ENCODE measurements at places on chromosomes 1 and 21.

- DNase-seq, result no peak
- no peak overlapping the region for H3K27ac ChIP-seq
- H3K4me1 ChIP-seq, result no peaks in the 10 kb centered on the region
- H3K27me3 ChIP-seq, result no peaks in the 10 kb centered on the region
Observed at GRCh38 chr1:119906927-119907652, 10.8 kb upstream of the ADAM30 start.

- no peaks in the 10 kb centered on the region for H3K27me3 ChIP-seq
- H3K36me3 ChIP-seq, result no peaks in the 10 kb centered on the region
- H3K27ac ChIP-seq, result no peak overlapping the region
- no peak for DNase-seq
- H3K4me1 ChIP-seq, result no peaks in the 10 kb centered on the region
Observed at GRCh38 chr1:6019166-6019845, 26.4 kb upstream of the KCNAB2 start.

- no peak for DNase-seq
- no peak overlapping the region for H3K4me3 ChIP-seq
- H3K27ac ChIP-seq, result no peak overlapping the region
- H3K36me3 ChIP-seq, result no peaks in the 10 kb centered on the region
Observed at GRCh38 chr21:38297194-38297631, 40.4 kb downstream of the KCNJ15 start.

- no peak for DNase-seq
- peaks cover 8% of the 10 kb centered on the region for H3K4me1 ChIP-seq
- no peaks in the 10 kb centered on the region for H3K36me3 ChIP-seq
- H3K27me3 ChIP-seq, result no peaks in the 10 kb centered on the region
Observed at GRCh38 chr1:54267815-54268761, 68.1 kb downstream of the MRPL37 start.

DNA sequence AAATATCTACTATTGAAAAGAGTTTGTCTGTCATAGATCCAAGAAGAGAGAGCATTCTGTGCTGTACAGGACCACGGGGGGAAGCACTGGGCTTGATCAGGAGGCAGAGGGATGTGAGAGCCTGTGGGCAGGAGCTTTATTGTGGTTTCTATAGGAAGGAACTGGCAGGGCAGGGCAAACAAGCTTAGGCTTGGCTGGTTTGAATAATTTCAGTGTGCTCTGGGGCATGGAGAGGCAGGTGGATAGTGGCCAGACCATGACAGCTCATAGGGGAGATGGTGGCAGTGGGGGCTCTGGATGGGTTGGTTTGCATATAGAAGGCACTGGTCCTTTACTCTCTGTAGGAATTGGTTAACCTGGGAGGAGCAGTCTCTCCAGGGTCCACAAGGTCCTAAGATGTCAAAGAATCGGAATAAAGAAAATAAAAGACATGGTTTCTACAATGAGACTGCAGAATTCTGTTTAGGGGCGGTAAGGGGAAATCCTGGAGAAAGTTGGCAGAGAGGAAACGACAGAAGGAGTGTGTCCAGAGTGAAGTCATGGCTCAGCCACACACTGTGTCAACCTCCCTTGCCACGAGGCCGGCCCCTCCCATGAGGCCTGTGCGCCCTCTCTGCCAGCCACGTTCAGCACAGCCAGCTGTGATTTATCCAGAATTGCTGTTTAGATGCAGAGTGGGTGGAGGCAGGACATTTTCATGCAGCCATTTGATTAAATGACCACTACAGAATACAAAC lies 81.7 kb upstream of the PGBD5 start:
- H3K27me3 ChIP-seq, result no peaks in the 10 kb centered on the region
- no peak overlapping the region for H3K4me3 ChIP-seq
- no peak for DNase-seq
- H3K36me3 ChIP-seq, result no peaks in the 10 kb centered on the region
- no peak overlapping the region for H3K27ac ChIP-seq
- no peaks in the 10 kb centered on the region for H3K4me1 ChIP-seq

GRCh38 chr1:206772243-206772937 lies at the start of gene IL10:
IL10 (minus strand) TSS chr1:206772494; CDS start chr1:206772435, 59 bp downstream.
- DNase-seq, result no peak
- H3K27ac ChIP-seq, result no peak within 1 kb of the TSS
- H3K36me3 ChIP-seq, result no peaks in the 10 kb centered on the region
- H3K4me3 ChIP-seq, result no peak within 1 kb of the TSS

- no peak overlapping the region for H3K4me3 ChIP-seq
- H3K27ac ChIP-seq, result no peak overlapping the region
- no peaks in the 10 kb centered on the region for H3K4me1 ChIP-seq
- no peaks in the 10 kb centered on the region for H3K27me3 ChIP-seq
Observed at GRCh38 chr1:7808253-7808844, 24.3 kb downstream of the PER3 start.

DNA sequence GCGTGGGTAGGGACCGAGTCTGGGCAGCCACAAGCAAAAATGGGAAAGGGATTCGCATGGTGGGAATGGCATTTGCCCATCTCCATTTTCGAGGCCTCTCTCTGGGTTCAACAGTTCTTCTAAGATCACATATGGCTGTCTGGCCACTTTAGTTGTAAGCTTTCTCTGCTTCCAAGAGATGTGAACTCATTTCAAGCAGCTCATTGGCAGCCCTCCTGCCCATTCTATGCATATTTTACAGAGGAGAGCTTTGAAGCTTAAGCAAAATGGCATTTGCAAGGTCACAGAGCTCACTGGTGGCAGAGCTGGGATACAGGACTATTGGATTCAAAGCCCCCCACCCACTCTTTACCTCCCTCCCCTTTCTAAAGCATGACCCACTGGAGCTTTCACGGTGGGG lies 93.7 kb downstream of the HHIPL2 start:
- H3K4me3 ChIP-seq, result no peak overlapping the region
- no peaks in the 10 kb centered on the region for H3K27me3 ChIP-seq
- no peaks in the 10 kb centered on the region for H3K36me3 ChIP-seq
- H3K4me1 ChIP-seq, result no peaks in the 10 kb centered on the region
- no peak for DNase-seq

DNA sequence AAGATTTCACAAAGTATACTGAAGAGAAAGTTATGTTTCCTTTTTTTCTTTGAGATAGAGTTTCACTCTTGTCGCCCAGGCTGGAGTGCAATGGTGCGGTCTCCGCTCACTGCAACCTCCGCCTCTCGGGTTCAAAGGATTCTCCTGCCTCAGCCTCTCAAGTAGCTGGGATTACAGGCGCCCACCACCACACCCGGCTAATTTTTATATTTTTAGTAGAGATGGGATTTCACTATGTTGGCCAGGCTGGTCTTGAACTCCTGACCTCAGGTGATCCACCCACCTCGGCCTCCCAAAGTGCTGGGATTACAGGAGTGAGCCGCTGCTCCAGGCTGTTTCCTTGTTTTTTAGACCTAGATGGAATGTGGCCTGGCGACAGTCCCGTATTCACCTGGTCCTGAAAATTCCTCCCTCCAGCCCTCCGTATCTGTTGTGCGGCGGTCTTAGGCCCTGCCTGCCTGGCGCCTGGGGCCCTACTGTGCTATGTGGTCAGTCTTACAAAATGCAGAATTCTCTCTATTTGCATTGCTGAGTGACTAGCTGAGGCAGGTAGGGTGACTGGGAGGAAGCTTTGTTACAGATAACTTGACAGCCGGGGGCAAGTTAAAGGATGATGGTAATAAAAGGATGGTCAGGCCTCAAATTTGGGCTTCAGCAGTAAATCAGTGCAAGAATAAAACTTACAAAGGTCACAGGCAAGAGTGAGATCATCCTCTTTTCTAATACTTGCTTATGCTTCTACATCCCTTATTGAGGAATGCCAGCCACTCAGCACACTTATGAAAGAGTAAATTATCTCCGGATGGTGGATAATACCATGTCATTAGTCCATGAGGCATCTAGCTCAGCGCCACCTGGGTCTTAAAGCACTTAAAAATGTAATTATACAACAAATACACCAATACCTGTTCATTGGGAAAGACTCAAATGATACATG lies 30.3 kb downstream of the PARK7 start:
- H3K27ac ChIP-seq, result no peak overlapping the region
- no peak for DNase-seq
- no peak overlapping the region for H3K4me3 ChIP-seq
- H3K36me3 ChIP-seq, result no peaks in the 10 kb centered on the region
- no peaks in the 10 kb centered on the region for H3K27me3 ChIP-seq

DNA sequence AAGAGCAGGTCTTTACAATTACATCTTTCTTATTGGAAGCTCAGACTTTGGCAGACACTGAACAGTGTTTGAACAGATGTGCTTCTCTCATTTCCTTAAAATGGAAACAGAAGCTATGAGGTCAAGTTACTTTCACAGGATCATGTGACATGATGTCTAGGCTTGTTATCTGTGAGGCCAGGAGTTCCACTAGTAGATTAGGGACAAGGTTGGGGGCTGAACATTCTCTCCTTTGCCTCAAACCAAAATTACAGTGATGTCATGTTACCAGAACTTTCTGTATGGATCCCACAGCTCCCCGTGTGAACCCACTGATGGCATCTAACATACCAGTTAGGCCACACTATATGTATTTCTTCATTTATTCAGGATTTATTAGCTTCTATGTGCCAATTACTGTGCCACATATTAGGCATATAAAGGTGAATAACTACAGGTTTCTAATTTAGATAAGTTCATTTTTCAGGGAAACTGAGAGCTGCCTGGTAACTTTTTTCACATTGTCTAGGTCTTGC lies 6.0 kb downstream of the DYNLT5 start:
- no peaks in the 10 kb centered on the region for H3K36me3 ChIP-seq
- no peaks in the 10 kb centered on the region for H3K27me3 ChIP-seq
- H3K4me3 ChIP-seq, result no peak overlapping the region
- H3K27ac ChIP-seq, result no peak overlapping the region

Measured in uterus (tissue), 4 donors.